ENCODE measurements at places on chromosomes 7 and 10. TPM values are rescaled to one million over a fixed set of nuclear protein-coding genes. Genes with fewer than 3 reads are reported as not detected.
A peak's percentile ranks its signal among the peaks of the same experiment; 100 is the strongest.

RBM48 gene
- polyA plus RNA-seq = 25.5 TPM

- no peak for DNase-seq
Measured at GRCh38 chr7:121874298-121874697, 1.3 kb downstream of the PTPRZ1 start.

AVPI1 gene
- 14.1 TPM for polyA plus RNA-seq

- no peak for DNase-seq
Measured at GRCh38 chr7:158075633-158076001, 512.0 kb downstream of the PTPRN2 start.

TRIL gene
- polyA plus RNA-seq = not detected

DNA sequence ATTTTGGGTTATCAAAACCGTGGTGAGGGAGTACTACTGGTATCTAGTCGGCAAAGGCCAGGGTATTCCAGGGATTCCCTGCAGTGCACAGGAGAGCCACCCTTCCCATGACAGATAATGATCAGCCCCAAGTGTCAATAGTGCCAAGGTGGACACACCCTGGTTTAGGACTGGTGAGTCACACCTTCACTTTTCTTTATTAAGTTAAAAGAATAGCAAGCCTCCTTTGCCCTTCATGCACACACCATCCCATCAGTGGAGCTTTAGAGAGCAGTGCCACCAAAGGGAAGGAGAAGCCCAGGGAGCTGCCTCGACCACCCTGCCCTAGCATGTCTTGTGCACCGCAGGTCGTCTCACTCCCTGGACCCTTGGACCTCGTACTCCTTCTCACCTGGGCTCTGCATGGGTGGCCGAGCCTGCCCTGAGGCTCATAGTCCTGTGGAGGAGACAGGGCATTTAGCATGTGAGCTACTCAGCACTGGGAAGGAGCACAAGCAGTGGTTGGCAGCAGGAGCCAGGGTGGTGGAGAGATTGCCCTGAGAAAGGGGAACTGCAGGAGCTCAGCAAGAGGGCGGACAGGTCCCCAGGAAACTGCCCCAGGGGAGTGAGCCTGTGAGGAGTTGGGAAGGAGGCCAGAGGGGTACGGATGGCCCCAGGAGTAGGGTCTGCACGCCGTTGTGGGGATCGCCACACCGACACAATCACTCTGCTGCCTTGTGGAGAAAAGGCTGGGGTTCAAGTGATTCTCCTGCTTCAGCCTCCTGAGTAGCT lies 17.4 kb downstream of the UBE2D4 start:
- DNase-seq = no peak

- no peak for DNase-seq
Measured at GRCh38 chr7:133391206-133391605, 138.3 kb downstream of the EXOC4 start.

ATP5F1C gene
- 377 TPM for polyA plus RNA-seq

DNA sequence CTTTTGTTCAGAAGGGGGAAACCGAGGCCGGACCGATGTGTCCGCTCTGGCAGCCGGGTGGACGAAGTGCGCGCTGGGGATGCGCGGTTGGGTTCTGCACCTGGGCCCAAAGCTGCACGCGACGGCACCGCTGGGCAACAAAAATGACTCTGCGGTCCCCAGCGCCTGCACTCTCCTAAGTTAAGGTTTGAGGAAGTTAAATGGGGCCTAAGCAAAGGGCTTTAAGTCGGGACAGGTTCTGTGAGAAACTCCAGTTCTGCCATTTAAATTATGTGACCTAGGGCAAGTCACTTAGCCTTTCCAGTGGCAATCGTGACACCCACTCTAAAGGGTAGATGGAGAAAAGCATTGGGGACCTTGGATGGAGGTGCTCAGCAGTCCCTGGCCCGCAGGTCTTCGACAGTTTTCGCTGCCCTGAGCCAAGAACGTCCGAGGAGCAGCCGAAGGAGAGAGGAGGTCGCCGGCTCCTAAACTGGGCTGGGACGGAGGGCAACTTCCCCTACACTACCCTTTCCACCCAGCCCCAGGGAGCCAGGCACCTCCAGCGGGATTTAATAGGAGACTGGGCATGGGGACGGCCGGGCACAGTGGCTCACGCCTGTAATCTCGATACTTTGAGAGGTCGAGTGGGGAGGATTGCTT lies 534 bp upstream of the ACBD5 start:
- DNase-seq = peak; percentile 42

SEMA3A gene
- polyA plus RNA-seq = not detected

OR2F1 gene
- not detected for polyA plus RNA-seq

MYH16 gene
- polyA plus RNA-seq = not detected

DNA sequence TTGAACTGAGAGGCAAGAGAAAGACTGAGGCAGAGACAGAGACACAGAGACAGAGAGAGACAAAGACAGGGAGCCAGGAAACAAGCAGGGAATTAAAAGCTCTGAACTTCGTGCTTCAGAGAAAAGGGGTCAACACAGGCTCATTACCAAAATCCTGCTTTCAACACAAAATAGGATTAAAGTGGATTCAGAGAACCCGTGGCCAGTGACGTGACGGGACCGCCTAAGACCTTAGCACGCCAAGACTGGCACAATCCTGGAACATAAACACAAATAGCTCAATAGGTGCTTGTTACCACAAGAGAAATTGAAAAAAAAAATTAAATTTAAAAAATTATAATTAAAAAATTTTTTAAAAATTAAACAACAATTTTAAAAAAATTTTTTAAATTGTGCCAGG lies 21.5 kb downstream of the ASB13 start:
- DNase-seq = no peak

DNA sequence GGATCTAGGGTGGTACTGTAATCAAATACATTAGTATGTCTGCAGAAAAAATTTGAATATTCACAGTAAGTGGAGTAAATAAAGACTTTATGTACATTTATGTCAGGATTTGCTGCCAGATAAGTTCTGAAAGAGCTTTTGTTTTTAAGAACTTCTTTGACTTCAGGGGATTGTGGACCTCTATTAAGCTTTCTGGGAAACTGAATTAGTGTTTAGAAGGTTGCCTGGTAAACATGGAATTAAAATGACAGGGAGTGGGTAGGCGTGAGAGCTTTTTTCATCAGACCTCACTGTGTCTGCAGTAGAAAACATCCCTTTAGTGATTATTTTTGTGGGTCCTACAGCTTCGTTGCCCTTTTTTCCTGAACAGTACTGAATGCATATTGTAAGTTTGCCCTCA lies 15.7 kb downstream of the SDHAF3 start:
- DNase-seq = no peak

Data from immature natural killer cell (primary cell).